ENCODE measurements at places on chromosomes 2 and 18.

- DNase-seq, result no peak
Measured at GRCh38 chr2:190119923-190120590, 57.5 kb upstream of the MSTN start.

DNA sequence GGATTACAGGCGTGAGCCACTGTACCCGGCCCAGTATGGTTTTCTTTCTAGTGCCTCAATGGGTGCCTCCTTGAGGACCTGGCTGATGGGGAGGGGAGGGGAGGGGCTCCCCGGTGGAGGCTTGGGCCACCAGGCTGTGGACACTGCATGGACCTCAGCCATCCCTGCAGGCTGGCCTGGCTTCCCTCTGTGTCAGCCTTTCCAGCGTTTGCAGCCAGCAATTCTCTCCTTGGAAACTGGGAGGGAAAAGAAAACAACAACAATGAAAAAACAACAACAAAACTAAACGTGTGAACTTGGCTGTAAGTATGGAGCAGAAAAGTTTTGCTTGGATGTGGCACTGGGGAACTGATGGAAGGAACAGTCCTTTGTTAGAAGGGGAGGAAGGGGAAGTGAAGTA, 159.3 kb downstream of the GLI2 start:
- DNase-seq, result no peak

GRCh38 chr2:62663411-62663810, 42.1 kb upstream of the EHBP1 start:
- DNase-seq, result no peak

DNA sequence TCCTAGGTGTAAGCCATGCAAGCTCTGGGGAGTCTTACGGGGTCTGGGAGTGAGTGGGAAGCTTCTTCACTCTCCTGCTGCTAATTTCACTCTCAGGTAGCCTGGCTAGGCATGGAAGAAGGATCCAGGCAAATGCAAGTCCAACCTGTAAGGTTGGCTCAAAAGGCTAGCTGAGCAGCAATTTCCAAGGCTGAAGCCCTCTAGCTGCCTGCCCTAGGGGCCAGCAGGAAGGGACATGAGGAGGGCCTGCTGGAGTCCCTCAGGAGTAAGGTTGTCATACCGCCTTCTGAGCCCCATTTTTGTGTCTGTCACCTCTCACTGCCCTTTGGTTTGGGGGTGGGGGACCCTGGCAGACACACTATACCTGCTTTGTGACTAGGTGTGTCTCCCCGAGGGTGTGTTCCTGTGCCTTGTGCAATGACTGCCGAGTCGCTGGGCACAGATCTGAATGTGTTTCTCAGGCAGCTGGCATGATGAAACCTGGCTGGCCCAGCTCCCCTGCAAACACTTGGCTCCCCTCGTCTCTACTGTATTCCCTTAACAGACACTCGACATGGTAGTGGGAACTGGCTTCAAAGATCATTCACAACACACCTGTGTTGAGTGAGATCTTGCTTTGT, 123.9 kb upstream of the FAM136A start:
- no peak for DNase-seq

DNA sequence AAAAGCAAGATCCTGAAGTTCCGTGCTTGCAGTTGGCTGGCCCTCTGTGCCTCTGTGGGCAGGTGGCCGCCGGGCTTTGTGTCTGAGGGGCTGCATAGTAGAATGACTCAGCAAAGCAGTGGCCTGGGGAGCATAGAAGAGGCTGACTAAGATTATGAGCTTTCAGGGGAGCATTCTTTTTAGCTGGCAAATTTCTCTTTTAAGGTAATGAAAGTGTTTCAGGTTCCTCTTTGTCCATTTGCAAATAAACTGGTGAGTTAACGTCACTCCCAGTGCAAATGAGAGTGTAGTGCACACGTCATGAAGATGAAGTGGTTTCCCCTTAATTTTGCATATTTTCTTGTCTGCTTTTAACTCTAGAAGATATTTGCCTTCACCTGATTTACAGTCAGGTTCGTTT, 98.6 kb downstream of the BCL2L11 start:
- no peak for DNase-seq

DNA sequence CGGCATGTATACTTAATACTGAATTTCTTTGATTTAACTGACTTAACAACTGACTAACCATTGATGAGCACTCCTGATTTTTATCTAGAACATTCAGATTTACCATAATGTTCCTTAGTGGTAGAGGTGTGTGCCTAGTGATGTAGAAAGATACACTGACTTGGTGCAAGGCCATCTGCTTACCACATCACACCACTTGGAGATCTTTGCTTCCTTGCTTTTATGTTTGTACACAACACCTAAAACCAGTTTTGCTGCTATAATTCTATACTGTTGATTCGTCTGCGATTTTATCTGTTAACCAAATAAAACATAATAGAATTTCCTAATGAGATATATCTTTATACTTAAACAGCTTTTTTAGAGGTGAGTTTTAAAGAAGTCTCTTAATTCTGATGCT, 3.9 kb upstream of the FARP2 start:
- no peak for DNase-seq

GRCh38 chr18:63187791-63188460, 131.6 kb downstream of the BCL2 start:
- no peak for DNase-seq

DNA sequence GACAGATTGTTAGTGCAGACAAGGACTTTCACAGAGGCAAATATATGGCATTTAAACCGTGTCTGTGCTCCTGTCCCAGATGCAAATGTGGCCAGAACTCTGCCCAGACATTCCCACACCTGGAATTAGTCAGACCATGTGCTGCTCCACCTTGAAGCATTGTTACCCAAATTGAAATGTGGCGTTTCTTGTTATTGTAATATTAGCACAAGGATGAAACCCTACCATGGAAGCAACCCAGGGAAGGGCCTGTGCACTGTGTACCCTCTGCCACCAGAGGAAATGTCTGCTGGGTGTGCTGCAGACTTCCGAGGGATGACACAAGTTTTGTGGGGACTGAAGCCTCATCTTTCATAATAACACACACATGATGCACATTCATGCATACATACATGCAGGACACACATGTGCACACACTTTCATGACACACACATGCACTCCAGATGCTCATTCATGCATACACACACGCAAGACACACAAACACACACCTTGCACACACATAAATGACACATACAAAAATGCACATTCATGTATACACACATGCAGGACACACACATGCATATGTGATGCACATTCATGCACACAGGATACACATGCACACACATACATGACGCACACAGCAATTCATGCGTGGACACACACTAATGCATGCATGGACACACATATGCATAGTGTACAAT, 133.2 kb upstream of the SNTG2 start:
- no peak for DNase-seq

- no peak for DNase-seq
Measured at GRCh38 chr2:36464006-36464721, 108.6 kb downstream of the CRIM1 start.

GRCh38 chr2:206614811-206615210, 27.5 kb upstream of the FAM237A start:
- DNase-seq, result no peak

GRCh38 chr2:150036622-150037021, 449.0 kb upstream of the MMADHC start:
- DNase-seq, result no peak

DNA sequence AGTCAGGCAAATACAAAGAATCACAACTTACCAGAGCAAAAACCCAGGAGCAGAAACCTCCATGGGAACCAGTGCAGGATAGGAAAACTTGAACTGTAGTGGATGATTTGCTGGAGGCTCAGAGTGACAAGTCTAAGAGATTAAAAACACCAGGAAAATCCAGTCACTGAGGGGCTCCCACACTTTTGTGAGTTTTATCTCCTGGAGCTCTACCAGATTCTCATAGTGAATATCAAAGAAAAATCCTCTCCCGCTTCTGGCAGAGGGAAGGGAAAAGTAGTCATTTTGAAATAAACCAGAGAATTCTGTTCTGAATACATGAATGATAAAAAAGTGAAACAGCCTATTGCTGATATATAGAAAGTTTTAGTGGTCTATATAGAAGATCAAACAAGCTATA, 23.1 kb downstream of the NABP1 start:
- no peak for DNase-seq

DNA sequence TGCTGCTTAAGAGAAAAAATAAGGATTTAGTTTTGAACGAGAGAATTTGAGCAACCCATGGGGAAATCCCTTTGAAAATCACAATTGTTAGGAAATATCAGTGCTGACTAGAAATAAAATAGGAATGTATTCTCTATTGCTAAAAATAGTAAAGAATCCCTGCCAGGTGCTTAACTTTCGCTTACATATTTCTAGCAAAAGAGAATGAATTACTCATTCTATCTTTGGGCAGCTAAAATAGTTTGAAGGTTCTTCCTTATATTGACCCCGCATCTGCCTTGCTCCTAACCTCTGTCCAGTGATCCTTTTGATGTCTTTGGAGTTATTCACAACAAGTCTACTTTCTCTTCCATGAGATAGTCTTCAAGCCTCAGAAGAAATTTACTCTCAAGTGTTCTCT, 103.8 kb downstream of the PLCL1 start:
- no peak for DNase-seq

GRCh38 chr2:96470636-96471035, 34.5 kb downstream of the NEURL3 start:
- no peak for DNase-seq

GRCh38 chr18:9575558-9575957, 38.8 kb downstream of the PPP4R1 start:
- peak; percentile 91 for DNase-seq

- DNase-seq, result peak; percentile 93
Measured at GRCh38 chr2:234879671-234880455, 72.0 kb upstream of the SH3BP4 start.

DNA sequence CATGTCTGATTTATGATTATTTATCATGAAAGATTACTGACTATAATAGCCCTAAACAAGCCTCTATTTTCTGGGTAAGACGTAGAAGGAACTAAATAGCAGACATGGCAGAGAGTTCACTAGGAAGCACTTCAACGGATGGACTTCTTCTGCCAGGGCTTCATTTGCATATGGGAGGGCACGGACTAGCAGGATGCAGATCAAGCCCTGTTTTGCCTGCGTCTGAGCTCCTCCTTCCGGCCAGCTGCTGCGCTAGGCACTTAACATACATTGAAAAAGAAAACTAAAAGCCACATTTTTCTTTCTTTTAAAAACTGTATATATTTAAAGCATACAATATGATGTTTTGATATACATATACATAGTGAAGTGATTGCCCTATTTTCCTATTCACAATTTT, 340.0 kb upstream of the MEX3C start:
- DNase-seq, result peak; percentile 14

DNA sequence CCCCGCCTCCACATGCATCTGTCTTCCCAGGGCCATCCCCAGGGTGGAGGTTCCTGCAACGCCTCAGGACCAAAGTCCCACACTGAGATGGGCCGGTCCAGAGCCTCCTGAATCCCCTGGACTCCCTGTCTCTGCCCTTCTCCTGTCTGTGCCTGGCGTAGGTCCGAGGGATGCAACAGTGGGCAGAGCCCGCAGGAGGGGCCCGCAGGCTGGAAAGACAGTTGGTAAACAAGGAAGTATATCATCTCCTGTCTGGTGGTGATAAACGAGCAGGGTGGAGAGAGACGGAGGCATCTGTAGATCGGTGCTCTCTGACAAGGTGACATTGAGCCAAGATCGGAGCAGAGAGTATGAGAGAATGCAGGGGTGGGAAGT, 72.6 kb upstream of the RAB6C start:
- no peak for DNase-seq

GRCh38 chr2:423479-423878, 135.6 kb upstream of the ALKAL2 start:
- no peak for DNase-seq

DNA sequence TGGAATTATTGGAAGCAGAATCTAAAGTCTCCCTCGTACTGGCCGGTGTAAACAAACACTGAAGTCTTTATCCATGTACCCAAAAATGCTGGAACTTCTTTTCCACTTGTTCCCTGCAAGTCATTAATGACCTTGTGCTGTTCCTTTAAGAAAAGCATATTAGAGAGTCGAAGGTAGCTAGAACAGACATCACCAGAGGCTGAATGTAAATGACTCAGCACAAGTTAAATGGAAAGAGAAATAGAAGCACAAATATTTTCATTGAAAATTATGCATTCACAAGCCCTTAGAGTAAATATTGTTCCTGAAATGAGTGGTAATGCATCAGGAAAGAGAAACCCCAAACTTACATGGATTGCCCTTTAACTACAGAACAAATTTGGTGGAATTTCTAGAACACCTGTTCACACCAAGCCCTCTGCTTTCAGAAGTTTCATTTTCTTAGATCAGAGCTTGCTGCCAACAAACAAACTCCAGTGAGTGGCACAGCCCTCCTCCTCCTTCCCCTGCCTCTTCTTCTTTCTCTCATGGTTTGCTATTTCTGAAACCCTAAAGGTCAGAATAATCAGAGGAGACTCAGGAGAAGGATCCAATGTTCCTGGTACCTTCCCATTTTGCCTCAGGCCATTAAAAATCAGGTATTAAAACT, 264.3 kb downstream of the TXNL1 start:
- DNase-seq, result no peak

DNA sequence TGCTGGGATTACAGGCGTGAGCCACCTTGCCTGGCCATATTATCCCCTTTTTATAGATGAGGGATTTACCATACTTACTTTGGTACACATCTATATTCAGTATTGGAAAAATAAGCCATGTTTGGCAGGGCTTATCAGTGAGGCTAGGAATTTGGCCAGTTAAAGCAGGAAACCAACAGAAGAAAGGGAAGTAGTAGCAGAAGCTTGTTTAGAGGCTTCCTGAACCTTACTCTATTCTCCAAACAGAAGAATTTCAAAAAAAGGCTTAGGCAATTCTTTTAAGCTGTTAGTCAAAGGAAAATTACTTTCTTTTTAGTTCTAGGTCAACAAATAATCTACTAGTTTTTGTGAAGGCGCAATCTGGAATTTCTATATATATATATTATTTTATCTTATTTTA, 3.2 kb upstream of the GLS start:
- DNase-seq, result no peak

DNA sequence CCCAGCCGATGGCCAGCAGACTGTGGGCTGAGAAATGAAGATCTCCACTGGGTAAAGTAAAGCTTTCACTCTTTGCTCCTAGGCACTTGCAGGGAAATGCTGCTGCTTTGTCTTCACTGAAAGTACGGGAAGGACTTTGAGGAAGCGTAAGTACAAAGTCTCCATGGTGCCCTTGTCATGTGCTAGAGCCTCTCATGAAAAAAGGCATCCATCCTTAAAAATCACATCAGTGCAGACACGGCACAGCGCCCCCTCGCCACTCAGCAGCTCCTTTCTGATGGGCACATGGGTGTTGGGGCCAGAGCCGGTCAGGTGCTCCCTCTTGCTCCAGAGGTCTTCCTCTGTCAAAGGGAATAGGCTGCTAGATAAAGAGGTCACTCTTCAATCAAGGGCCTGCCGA, 109.0 kb upstream of the STPG4 start:
- no peak for DNase-seq

- no peak for DNase-seq
Measured at GRCh38 chr2:3294069-3294468, 83.5 kb downstream of the EIPR1 start.

DNA sequence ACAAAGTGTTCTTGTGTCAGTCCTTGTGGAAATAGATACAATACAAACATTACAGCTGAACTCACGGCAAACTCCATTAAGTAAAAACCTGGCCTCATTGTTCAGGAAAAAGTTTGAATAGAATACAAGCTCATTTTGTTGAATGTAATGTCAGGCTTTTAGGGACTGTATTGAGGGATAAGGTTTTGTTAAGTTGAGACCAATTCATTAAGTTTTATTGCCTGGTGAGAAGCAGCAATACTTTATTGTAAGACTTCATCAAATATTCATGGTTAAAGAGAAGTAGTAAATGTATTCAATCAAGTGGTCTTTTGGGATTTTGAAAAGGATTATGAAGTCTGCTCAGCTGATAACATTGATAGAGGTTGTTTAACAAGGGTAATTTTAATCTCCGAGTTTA, 35.4 kb upstream of the METAP1D start:
- no peak for DNase-seq

All from retinal pigment epithelial cell (primary cell).